ENCODE measurements at places on chromosomes 6 and 20. TPM values are rescaled to one million over a fixed set of nuclear protein-coding genes. Genes with fewer than 3 reads are reported as not detected.

DNA sequence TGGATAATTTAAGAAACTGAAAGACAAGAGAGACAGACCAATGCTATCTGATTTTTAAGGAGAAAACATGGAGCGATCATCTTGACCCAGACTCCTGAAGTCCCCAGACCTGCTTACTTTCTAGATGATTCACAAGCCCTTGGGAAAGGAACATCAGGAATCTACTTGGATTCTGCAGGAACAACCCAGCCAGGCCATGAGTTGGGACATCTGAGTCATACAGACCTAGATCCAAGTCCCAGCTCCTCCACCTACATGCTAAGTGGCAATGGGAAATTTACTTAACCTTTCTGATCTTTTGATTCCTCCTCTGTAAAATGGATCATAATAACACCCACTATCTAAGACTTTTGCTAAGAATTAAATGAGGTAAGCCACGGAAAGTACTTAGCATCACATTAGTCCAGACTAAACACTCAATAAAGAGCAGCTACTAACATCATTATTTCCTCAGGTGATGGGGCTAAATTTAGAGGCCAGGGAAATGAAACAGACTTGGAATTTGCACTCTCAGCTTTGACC is 61.0 kb upstream of the MAFB start:
- H3K4me3 ChIP-seq: no peak overlapping the region
- peak overlapping the region; percentile 82 for H3K27ac ChIP-seq
- H3K4me1 ChIP-seq: peaks cover 10% of the 10 kb centered on the region
- peak; percentile 80 for DNase-seq
- H3K27me3 ChIP-seq: no peaks in the 10 kb centered on the region
- H3K36me3 ChIP-seq: no peaks in the 10 kb centered on the region

DNA sequence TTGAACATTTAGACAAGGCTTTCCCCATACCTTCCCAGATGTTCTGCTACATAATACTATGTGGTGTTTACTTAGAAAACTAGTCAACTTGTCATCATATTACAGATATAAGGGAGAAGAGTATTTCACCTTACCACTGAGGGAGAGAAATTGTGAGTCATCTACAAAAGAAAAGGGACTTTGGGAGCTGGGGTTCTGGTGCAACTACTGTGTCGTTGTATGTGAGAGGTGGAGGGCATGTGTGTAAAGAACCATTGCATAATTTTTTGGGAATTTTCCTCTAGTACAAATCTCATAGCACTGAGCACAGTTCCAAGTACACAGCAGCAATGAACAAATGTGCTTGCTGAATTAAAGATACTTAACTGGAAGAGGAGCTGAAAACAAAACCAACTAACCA is 665.6 kb downstream of the DHX35 start:
- no peaks in the 10 kb centered on the region for H3K27me3 ChIP-seq
- DNase-seq: no peak
- no peaks in the 10 kb centered on the region for H3K36me3 ChIP-seq
- no peak overlapping the region for H3K4me3 ChIP-seq
- H3K27ac ChIP-seq: no peak overlapping the region

DNA sequence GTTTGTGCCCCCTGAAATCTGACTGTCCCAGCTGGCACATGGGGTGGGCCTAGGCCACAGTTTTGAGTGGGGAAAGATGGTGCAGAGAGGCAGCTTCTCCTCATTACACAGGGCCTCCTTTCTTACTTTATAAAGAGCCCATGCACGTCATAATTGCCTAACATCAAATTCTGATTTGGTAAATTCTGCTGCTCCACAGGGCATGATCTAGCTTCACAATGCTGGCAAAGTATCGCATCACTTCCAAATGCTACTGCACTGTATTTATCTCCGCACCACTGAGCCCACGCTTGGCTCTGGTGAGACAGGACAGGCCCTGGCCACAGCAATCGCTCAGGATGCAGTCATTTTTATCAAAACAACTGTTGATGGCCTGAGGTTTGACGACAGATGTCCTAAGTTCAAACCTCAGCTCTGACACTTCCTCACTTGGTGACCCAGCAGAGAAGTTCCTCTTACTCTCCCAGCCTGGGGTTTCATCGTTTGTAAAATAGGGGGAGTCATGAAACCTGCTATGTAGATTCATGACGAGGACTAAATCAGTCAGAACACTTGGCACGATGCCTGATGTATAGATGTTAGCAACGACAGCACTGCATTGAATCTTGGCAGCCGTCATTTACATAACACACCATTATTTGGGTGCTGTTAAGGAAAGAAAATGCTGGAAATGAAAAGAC is 187.9 kb downstream of the TTLL2 start:
- H3K27ac ChIP-seq: no peak overlapping the region
- H3K4me3 ChIP-seq: no peak overlapping the region
- H3K36me3 ChIP-seq: no peaks in the 10 kb centered on the region
- no peak for DNase-seq
- H3K27me3 ChIP-seq: no peaks in the 10 kb centered on the region

DNA sequence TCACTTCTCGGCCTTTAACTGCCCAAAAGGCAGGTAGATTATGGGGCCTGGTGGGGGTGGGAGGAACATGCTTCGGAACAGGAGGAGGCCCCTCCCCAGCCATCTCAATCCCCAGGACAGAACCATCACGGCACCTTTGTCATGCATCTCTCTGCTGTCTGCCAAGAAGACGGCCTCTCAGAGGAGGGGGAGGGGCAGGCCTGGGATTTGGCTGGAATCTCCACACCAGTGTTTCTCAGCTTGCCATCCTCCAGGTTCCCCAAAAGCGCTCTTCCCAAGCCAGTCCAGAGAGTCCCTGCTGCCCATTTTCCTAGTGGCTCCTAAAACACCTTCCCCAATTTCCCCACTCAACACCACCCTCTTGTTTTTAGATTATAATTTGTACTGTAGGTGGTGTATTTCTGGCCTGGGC is 2.5 kb upstream of the POU5F1 start:
- no peaks in the 10 kb centered on the region for H3K27me3 ChIP-seq
- H3K4me3 ChIP-seq: no peak overlapping the region
- no peak for DNase-seq
- H3K36me3 ChIP-seq: no peaks in the 10 kb centered on the region
- no peaks in the 10 kb centered on the region for H3K4me1 ChIP-seq

The FAXC gene
- total RNA-seq: not detected

All from ascending aorta (tissue), 2 donors.